HL-60 (cell line): ENCODE measurements at places on chromosomes 7 and 10.

GRCh38 chr7:13724191-13724976 is 265.1 kb downstream of the ETV1 start:
- no peak for DNase-seq

DNA sequence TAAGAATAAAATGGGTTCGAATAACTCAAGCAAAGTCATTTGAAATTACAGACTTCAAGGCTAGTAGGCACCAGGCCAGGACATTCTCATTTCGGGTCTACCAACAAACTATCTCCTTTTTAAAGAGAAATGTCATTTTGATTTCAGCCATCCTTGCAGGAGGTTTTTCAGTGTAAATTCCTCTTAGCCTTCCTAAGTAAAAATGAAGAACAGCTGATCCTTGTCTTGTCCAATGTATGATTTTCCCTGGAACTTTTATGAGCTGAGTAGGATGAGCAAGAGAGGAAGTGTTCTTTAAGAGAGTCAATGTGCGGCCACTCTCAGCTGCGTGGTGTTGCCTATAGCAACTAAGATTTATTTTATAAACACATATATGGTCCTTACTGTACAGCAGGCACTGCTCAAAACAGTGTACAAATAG is 110.1 kb downstream of the PLCE1 start:
- no peak for DNase-seq

GRCh38 chr7:30838008-30838407 is 66.8 kb downstream of the MINDY4 start:
- no peak for DNase-seq

- DNase-seq: no peak
Measured at GRCh38 chr10:125259651-125260050, 99.3 kb upstream of the CTBP2 start.

GRCh38 chr10:76287856-76288255 is 856.4 kb downstream of the LRMDA start:
- no peak for DNase-seq

- DNase-seq: no peak
Measured at GRCh38 chr7:43904533-43905208, 1.7 kb downstream of the URGCP start.

- DNase-seq: no peak
Measured at GRCh38 chr10:28914701-28915100, 237.4 kb downstream of the BAMBI start.

- no peak for DNase-seq
Measured at GRCh38 chr7:452791-453455, 66.7 kb downstream of the PDGFA start.

GRCh38 chr7:80294346-80294745 is 159.7 kb downstream of the GNAI1 start:
- no peak for DNase-seq

DNA sequence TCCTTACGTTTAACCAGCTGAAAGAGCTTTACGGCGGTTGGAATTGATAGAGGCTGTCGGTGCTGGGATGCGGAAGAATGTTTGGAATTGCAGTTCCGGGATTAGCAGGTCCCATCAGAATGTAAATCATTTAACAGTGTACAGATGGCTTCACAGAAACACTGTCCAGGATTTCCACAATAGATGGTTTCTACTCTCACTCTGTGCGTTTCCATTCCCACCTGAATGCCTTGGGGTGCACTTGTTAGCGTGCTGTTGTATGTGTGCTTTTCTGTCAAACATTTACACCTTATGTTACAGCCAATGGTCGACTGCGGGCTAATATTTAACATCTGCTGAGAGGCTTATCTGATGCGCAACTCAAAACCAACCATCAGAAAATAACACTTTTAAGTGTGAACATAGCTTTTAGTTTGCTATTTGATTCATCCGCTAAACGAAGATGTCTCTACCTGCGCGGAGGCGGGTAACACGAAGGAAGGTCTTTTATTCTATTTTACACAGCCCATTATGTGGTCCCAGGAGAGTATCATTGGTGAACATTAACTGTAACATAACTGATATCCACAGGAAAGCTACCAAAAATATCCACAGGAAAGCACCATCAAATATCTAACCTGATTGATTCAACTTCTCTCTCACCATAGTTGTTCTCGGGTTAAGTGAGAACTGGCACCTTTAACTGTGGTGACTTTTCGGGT is 179.0 kb downstream of the PRPF18 start:
- no peak for DNase-seq

DNA sequence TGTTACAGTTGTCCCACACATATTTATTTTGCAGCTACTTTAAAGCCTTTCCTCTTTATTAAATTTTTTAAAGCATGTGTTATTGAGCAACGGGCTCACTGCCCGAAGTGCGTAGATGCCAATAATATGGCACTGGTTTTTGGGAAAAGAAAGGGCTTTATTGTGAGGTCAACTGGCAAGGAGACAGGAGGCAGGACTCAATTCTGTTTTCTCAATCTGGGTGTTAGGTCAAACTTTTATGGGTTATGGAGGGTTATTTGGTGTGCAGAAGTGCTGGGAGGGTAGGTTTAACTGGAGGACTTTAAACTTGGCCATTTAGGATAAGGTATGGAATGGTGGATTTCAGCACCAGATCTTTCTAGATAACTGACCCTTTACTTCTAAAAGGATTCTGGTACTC is 183.6 kb downstream of the LRRC4 start:
- DNase-seq: no peak

- DNase-seq: no peak
Measured at GRCh38 chr10:7243139-7243538, 167.7 kb downstream of the SFMBT2 start.

GRCh38 chr7:90876701-90877100 is 280.6 kb downstream of the CDK14 start:
- no peak for DNase-seq

- DNase-seq: no peak
Measured at GRCh38 chr7:155358948-155359712, 61.5 kb downstream of the INSIG1 start.

- DNase-seq: no peak
Measured at GRCh38 chr10:16952610-16953009, 135.4 kb upstream of the RSU1 start.

GRCh38 chr10:104043185-104043830 is 42.4 kb downstream of the COL17A1 start:
- DNase-seq: no peak

GRCh38 chr7:874031-874749 is 2.2 kb upstream of the GET4 start:
- DNase-seq: no peak

DNA sequence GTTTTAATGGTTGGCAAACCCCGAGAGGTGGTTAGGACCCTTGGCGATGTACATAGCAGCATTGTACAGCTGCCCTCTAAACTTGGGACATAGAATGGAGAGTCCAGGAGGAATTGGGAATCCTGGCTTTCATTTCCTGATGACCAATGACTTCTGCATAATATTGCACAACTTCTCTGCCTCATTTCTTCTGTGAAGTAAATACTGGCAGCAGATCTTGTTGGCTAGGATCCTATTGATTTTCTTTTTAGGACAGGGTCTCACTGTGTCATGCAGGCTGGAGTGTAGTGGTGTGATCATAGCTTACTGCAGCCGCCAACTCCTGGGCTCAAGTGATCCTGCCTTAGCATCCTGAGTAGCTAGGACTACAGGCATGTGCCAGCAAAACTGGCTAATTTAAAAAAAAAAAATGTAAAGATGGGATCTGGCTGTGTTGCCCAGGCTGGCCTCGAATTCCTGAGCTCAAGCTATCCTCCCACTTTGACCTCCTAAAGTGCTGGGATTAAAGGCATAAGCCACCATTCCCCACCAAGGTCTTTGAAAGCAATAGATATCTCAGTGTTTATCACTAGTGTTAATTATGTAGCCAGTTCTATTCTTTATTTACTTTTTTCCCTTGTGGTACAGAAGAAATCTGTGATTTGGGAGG is 58.1 kb downstream of the PODXL start:
- no peak for DNase-seq

GRCh38 chr10:117536866-117537435 is 5.6 kb upstream of the EMX2 start:
- no peak for DNase-seq

- no peak for DNase-seq
Measured at GRCh38 chr7:46664453-46664852, 743.4 kb upstream of the IGFBP3 start.

DNA sequence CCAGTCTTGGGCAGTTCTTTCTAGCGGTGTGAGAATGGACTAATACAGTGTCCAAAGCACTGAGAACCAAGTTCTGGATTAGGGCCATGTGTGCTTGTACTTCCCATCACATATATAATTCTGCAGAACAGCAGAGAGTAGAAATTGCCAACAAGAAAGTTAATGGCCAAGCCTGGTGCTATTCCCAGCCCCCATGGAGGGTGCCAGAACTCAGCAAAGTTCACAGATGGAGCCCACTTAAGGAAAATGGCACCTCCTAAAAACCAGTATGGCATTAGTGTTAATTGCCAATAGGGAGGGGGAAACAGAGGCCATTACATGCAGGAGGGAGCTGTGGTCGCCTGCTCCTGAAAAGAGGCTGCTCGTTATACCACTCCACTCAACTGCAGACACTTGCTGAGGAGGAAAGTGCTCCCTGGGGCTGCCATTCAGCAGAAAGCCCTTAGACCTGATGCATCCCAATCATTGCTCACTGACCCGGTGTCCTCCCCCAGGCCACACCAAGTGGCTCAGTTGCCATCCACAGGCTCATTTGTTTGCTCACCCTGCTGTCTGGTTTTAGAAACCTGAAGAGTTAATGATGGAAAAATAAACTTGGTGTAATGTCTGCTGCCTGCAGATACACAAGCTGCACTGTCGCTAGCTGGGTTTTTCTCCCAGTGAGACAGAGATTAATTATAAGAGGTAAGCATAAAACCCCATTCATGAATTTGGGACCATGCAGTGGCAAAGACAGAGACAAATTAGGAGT is 280.6 kb downstream of the GFRA1 start:
- DNase-seq: no peak

DNA sequence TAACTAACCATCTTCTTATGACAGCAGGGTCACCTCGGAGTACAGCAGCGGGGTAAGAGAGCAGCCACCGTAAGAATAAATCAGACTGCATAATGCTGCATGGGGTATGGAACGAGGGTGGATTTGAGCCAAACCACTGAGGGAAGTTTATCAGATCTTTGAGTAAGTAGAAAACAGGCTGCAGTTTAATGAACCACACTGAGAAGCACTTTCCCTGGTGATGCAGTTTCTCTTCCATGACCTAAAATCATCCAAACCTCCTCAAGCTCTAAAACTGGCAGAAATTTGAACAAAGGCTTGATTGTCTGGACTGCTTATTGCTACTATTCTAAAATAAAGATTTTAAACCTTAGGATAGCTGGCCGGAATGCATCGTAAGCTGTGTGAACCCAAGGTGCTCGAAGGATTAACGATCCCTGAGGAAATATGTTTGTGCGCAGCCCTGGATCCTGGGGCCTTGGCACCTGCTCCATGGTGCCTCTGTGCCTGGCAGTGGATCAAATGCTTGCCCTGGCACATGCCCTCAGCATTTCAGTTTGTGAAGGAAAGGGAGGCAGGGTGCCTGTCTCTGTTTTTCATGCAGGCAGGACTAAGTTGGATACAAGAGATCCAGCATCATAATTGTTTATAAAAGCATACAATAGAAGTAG is 322.7 kb downstream of the LHFPL3 start:
- DNase-seq: no peak

DNA sequence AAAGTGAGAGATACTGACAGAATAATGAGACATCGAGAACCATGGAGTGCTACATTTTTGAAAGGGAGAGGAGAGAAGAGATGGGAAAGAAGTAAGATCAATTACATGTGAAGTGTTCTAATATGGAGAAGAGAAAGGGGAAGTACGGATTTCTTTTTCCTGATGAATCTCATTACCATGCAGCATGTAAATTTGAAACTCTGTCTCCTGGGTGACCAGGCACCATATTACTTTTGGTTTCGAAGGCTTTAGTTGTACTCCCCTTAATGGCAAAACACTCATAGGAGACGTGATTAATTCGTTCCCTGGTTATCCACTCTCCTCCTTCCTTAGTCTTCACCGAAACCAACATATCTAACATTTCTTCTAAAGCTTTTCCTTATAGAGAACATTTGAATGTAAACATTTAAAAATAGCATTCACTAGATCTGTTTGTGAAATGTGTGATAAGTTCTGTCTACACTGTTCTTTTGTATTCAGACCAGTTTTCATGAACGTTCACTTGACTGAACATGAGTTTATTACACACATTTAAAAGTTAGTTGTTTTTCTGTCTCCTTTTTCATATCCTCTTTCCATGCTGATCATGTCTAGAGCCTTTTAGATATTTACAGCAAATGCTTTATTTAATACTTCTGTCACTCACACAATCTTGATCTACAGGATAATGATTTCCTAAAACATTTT is 80.2 kb upstream of the MSRB2 start:
- DNase-seq: no peak

- no peak for DNase-seq
Measured at GRCh38 chr10:8275911-8276310, 221.4 kb downstream of the GATA3 start.

GRCh38 chr10:113735913-113736312 is 15.6 kb upstream of the PLEKHS1 start:
- no peak for DNase-seq

DNA sequence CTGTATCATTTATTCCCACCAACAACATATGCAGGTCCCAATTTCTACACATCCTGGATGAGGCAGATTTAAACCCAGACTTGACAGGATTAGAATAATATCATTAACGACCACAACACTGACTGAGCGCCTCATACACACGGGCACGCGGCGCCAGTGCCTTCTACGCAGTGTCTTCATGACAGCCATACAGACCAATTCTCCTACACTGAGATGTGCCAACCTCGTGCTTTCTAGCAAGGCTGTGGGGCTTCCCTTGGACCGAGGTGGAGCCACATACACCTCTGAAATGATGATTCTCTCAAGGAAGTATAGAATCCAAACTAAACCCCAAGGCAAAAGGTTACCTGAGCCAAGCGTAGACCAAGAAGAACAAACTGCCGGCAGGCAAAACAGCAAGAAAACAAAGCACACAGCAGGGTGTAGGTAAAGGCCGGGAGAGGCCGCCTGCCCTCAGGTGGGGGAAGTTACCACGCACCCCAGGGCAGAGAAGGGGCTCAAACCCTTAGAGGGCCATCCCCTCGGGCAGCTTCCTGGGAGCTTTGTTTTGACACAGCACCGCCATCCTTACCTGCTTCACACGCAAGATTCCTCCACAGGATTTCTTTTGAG is 75.8 kb downstream of the DLG5 start:
- no peak for DNase-seq

DNA sequence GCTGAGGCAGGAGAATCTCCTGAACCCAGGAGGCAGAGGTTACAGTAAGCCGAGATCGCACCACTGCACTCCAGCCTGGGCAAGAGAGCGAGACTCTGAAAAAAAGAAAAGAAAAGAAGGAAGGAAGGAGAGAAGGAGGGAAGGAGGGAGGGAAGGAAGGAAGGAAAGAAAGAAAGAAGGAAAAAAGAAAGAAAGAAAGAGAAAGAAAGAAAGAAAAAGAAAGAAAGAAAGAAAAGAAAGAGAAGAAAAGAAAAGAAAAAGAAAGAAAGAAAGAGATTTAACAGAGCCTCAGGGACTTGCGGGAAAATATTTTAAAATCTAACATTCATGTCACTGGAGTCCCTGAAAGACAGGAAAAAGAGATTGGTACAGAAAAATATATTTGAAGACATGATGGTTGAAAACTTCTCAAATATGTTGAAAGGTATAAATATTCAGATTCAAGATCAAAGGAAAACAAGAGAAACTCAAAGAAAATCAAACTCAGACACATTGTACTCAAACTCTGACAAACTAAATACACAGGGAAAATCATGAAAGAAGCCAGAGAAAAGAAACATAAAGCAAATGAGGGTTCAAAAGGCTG is 25.3 kb upstream of the DNAAF5 start:
- DNase-seq: no peak

GRCh38 chr7:98027342-98028033 is 37.5 kb upstream of the OCM2 start:
- no peak for DNase-seq

GRCh38 chr7:14071045-14071444 is 81.6 kb upstream of the ETV1 start:
- peak; percentile 32 for DNase-seq
